ENCODE measurements at places on chromosomes 6 and 20.
A peak's percentile ranks its signal among the peaks of the same experiment; 100 is the strongest.

DNA sequence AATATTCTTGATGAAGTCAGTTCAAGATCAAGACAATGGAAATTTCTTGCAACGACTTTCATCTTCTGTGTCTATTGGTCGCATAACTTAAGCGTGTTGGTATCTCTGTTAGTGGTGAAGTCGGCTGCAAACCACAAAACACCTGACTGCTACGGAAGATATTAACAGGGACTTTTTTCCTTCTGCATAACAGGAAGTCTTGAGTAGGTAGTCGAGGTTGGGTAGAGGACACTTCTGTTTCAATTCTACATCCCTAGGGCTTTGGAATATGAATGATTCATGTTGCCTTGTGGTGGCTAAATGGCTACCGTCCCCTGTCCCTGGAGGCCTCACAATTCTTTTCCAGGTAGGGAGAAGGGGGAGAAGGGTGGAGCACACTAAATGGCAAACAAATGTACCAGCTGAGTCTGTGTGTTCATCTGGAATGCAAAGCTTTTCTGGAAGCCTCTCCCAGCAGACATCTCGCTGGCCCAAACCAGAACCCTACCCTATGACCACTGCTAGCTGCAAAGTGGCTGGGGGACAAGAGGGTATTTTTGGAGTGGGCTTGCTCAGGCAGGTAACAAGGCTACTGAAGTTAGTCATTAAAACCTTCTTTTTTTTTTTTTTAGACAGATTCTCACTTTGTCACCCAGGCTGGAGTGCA, 34.6 kb upstream of the NKX2-2 start:
- DNase-seq: peak; percentile 30

- DNase-seq: no peak
Observed at GRCh38 chr6:140046016-140046632, 671.7 kb upstream of the CITED2 start.

- no peak for DNase-seq
Observed at GRCh38 chr20:19049514-19049913, 162.9 kb upstream of the SLC24A3 start.

- DNase-seq: no peak
Observed at GRCh38 chr6:47379328-47379727, 69.6 kb upstream of the TNFRSF21 start.

DNA sequence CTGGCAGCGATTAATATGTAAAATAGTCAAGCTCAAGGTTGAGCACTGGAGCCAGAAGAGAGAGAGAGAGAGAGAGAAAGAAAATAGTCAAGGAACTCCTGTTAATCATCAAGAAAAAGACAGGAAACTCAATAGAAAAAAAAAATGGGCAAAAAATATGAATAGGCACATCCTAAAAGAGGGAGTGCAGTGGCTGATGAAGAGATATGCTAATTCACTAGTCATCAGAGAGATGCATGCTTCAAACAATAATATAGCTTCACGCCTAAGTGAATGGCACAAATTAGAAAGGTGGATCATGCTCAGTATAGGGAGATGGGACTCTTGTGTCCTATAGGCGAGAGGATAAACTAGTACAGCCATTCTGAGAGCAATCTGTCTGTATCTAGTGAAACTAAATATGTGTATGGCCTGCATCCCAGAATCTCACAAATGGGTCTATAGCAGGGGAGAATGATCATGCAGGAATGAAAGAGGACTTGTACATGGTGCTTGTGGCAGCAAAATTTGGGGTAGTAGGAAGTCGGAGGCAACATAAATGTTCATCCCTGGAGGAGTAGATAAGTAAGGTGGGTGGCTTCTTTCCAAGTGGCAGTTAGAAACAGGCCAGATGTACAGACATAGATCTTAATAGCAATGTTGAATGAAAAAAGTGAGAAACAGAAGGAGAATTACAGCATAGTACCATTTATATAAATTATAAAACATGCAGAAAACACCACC, 176.8 kb downstream of the VEGFA start:
- no peak for DNase-seq

- DNase-seq: no peak
Observed at GRCh38 chr20:7452890-7453289, 487.4 kb downstream of the HAO1 start.

DNA sequence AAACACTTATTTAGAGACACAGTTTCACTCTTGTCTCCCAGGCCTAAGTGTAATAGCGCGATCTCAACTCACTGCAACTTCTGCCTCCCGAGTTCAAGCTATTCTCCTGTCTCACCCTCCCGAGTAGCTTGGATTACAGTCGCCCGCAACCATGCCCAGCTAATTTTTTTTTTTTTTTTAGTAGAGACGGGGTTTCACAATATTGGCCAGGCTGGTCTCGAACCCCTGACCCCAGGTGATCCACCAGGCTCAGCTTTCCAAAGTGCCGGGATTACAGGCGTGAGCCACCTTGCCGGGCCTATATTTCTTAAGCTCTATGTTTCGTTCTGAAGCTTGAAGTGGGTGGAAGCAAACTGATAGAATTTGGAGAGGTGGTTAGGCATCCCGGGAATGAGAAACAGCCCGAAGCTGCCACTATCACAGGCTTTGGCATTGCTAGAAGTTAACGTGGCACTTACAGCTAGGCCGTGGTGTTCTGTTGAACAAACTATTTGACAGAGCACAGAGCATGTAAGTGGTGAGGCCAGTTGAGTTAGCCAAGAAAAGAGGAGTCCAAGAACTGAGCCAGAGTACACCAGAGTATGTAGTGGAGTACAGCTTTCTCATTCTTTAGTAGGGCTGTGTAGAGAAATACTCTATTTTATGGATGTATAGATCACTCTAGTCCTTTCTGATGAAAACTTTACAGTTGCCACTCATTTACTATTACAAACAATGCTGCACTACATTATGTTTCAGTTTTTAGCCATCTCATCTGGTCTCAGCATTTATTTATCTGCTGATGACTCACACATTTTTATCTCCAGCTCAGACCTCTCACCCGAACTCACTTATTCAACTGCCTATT, 62.0 kb upstream of the HFE start:
- DNase-seq: no peak

GRCh38 chr6:141024526-141024925, 1108.2 kb upstream of the GJE1 start:
- DNase-seq: no peak

GRCh38 chr6:38176797-38177751, 357.5 kb downstream of the ZFAND3 start:
- no peak for DNase-seq

GRCh38 chr20:15931897-15932296, 641.4 kb downstream of the KIF16B start:
- DNase-seq: no peak

DNA sequence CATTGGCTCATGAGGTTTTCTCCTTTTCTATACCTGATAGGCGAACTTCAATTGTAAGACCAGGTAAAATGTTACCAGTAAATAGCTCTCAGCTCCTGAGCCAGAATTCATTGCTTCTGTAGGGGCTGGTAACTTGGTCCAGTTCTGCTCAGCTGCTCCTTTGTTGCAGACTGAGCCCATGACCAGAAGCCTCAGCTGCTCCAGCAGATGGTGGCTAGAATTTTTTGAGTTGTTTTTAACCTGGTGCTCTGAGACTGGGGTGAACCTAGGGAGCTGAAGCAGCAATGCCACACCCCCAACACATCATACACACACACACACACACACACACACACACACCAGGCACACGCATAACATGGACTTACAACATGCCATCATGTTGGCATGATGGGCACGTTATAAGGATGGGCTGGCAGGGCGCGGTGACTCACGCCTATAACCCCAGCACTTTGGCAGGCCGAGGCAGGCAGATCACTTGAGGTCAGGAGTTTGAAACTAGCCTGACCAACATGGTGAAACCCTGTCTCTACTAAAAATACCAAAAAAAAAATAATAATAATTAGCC, 103.1 kb downstream of the QRSL1 start:
- DNase-seq: no peak

- no peak for DNase-seq
Observed at GRCh38 chr6:116309001-116309400, 29.3 kb upstream of the TSPYL1 start.

DNA sequence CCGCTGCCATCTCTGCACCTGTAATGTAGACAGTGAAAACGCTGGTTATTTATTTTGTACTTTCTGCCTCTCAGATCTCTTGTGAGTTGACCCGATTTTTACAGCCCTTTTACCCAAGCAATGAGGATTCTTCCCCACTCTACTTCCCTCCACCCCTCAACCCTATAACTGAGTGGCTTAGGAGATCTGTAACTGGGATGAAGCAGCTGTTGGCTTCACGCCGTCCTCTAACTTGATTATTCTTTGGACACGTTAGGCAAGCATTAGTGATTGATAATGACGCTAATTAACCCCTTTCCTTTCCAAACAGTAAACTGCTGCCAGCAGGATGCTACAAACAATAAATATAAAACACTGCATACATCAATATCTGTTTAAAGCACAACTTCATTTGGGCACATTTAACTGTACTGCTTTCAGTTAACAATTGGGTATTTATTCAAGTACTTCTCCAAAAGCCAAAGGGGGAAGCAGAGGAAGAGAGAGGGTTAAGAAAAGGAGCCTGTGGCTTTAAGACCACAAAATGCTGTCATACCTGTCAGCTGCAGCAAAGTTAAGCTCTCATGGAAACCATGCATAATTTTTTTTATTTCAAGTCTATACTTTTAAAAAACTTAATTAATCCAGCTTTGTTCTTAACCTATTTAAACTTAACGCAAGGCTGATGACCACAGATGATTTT, 21.2 kb downstream of the TFAP2A start:
- no peak for DNase-seq

GRCh38 chr20:45919542-45920399, 7.8 kb upstream of the PLTP start:
- no peak for DNase-seq

GRCh38 chr6:134950482-134950881, 581 bp upstream of the ALDH8A1 start:
- no peak for DNase-seq

DNA sequence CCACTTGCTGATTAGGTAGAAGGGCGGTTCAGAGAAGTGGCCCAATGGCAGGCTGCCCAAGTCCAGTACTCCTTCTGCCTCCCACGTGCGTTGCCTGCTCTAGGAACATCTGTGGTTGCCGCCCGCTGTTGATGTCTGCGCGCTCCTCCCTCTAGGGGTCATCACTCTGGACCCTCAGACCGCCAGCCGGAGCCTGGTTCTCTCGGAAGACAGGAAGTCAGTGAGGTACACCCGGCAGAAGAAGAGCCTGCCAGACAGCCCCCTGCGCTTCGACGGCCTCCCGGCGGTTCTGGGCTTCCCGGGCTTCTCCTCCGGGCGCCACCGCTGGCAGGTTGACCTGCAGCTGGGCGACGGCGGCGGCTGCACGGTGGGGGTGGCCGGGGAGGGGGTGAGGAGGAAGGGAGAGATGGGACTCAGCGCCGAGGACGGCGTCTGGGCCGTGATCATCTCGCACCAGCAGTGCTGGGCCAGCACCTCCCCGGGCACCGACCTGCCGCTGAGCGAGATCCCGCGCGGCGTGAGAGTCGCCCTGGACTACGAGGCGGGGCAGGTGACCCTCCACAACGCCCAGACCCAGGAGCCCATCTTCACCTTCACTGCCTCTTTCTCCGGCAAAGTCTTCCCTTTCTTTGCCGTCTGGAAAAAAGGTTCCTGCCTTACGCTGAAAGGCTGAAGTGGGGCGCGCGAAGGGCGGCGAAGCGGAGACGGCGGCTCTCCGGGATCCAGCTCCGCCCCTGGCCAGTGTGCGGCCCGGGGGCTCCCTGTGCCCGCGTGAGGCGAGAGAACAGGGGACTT, 8.5 kb downstream of the TRIM15 start:
- DNase-seq: no peak

- no peak for DNase-seq
Observed at GRCh38 chr6:49913636-49914375, 47.5 kb upstream of the CRISP1 start.

DNA sequence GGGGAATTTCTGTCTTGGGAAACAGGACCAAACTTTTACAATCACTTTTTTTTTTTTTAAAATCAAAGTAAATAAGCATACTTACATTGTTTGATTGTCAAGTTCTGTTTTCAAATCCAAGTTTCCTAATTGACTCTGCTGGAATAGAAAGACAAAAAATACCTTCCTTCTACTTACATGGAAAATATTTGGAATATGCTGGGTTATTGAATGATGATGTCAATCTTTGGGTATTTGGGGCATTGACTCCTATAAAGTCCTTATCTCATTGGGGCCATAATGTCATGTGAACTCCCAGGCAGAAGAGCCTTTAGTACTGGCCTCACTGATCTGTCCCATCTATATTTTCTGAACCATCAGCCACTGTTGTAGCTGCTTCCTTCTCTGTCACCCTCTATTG, 122.6 kb upstream of the NOX3 start:
- no peak for DNase-seq

- no peak for DNase-seq
Observed at GRCh38 chr6:156773935-156774852, 3.0 kb upstream of the ARID1B start.

- no peak for DNase-seq
Observed at GRCh38 chr6:79040083-79040482, 38.0 kb downstream of the PHIP start.

- DNase-seq: no peak
Observed at GRCh38 chr20:40481743-40482458, 207.1 kb downstream of the MAFB start.

DNA sequence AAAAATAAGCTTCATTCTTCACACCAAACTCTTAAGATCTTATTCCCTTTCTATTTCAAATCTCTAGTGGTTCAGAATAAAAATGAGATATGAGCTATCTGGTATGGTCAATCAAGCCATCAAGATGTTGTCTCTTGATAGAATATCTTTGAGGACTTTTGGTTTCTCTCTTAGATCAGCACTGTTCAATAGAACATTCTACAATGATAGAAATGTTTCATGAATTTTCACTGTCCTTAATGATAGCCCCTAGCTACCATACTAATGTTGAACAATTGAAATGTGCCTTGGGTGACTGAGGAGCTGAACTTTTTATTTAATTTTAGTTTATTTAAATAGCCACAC, 24.1 kb upstream of the HINT3 start:
- no peak for DNase-seq

GRCh38 chr6:168071620-168072019, 7.4 kb downstream of the FRMD1 start:
- DNase-seq: no peak

DNA sequence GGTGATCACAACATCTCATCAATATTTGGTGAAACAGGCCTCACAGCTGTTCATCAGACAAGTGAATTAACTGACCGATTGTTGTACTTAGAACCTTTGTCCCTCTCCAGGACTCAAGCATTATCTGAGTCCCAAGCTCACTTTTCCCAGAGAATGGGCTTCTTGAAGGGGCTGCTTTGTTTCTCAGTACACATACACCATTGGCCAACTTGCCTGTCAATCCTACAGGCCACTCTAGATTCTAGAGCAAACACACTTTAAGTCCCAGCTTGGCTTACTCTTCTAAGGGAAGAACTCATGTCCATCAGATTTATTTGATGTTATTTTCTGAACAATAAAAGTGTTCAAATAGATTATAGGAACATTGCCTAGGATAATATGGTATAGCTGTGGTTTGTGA, 249.5 kb downstream of the BCKDHB start:
- DNase-seq: no peak

All from activated T-cell treated with anti-CD3 and anti-CD28 coated beads for 24 hours (primary cell).